Activated CD4-positive, alpha-beta memory T cell treated with anti-CD3 and anti-CD28 coated beads for 36 hours (primary cell): ENCODE measurements at places on chromosomes 5 and 9.

GRCh38 chr5:73155271-73156222 lies 17.4 kb upstream of the TMEM174 start:
- no peak for DNase-seq

DNA sequence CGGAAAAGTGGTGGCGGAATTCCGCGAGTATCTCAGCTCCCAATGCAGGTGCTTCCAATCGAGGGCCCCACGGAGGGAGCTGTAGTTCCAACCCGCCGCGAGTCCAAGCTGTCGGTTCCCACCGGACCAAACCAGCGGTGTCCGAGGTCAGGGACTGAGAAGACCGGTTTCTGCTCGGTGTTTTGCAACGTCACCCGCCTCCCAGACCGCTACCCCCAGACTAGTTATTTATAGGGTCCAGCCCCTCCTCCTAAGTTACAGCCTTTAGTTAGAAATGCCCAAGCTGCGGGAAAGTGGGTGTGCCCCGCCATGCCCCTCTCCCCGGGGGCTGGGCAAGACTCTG lies 677 bp upstream of the MYORG start:
- no peak for DNase-seq

GRCh38 chr9:90105773-90106172 lies 501.0 kb downstream of the GADD45G start:
- no peak for DNase-seq

GRCh38 chr5:72057816-72058215 lies 49.5 kb upstream of the MAP1B start:
- no peak for DNase-seq

DNA sequence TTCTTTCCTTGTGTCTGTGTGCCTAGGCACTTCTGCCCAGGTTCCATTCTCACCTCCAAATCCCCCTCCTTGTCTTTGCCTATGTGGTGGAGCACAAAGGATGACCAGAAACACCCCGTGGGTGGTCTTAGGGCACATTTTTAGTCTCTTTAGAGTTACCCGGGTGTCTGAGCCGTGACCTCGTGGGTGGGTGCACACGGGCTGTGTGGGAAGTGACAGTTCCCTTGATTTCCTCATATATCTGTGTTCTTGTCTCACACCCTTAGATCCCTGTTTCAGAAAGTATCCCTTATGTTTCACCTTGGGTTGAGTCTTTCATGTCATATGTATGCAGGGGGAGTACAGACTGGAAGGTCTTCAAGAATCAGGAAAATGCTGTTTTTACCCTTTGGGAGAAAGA lies 13.4 kb upstream of the SMIM32 start:
- no peak for DNase-seq

GRCh38 chr5:5164163-5164562 lies 24.0 kb downstream of the ADAMTS16 start:
- no peak for DNase-seq

- no peak for DNase-seq
Observed at GRCh38 chr9:106755736-106756135, 107.2 kb upstream of the ZNF462 start.

GRCh38 chr5:6177926-6178325 lies 200.4 kb downstream of the MED10 start:
- no peak for DNase-seq

DNA sequence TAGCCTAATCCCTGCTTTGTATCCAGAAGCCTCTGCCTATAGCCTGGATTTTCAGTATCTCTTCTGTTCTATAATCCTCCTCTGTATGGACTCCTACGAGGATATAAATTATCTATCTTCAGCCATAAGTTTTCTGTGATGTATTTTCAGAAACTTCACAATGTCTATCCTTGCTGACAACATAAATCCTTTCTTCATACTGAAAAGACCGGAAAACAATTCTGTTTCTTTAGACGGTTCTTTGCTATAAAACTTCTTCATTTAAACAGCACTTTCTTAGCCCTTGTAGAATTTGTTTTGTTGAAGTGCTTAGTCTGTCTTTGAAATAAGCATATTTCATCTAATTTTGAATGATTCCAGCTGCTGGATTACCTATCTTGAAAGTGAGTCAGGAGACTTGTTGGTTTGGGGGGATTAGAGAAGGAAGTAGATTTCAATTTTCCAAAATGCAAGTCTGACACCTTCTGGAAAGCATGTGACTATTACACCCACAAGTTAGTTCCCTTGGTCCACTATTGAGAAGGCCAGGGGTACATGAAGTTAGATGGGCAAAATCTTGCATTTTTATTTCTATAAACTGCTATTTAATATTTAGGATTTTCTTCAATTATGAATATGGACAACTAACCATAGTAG lies 96.3 kb upstream of the RANBP3L start:
- no peak for DNase-seq

GRCh38 chr5:122342256-122342655 lies 30.2 kb downstream of the SNCAIP start:
- no peak for DNase-seq

- DNase-seq = peak; percentile 80
Observed at GRCh38 chr9:35616681-35617459, 1.3 kb downstream of the CD72 start.

- DNase-seq = no peak
Observed at GRCh38 chr5:141735823-141736222, 53.8 kb upstream of the ARAP3 start.

GRCh38 chr5:1468247-1468612 lies 23.0 kb upstream of the SLC6A3 start:
- DNase-seq = peak; percentile 24

GRCh38 chr5:88674356-88675167 lies 208.4 kb downstream of the MEF2C start:
- peak; percentile 62 for DNase-seq

- no peak for DNase-seq
Observed at GRCh38 chr5:159359408-159359807, 29.1 kb upstream of the IL12B start.

- DNase-seq = peak; percentile 17
Observed at GRCh38 chr5:119537704-119538103, 85.4 kb downstream of the HSD17B4 start.
